ENCODE measurements at places on chromosomes 7 and 10.

DNA sequence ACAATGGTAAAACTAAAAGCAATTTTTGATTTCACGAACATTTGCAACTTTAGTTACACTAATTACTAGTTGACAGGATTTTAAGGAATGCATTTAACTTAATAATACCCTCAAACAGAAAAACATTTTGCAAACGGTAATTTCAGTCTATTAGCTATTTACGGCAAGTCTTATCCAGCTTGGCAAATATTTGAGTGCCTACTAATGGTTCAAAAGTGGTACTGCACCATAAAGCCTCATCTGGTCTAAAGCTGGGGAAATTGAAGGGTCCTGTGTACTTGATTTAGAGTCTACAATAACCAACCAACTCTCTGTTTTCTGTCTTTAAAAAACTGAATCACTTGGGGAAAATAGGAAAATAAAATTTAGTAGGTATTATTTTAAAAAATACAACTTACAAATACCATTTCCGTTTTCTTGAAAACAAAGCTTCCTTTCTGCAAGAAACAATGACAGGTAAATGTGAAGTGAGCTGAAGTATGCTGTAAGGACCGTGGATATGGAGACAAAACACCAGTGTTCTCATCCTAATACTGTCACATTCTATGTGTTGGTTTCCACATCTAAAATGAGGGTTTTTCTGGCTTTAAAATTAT is 142.3 kb downstream of the VPS50 start:
- no peak for DNase-seq

DNA sequence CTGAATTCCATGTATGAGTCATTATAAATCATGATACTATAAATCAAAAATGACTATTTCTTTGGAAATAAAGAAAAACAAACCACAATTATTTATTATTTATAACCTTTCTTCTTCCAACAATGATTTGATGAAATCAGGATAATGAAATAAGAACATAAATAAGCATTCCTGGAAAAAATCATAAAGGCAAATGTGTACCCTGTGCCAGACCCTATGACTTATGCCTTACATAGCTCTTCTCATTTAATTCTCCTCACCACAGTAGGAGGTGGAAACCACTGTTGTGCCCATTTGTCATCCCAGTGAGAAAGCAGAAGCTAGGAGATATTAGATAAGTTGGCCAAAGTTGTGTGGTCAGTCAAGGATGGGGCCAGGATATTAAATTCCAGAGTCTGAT is 255.1 kb downstream of the DOCK4 start:
- no peak for DNase-seq

- DNase-seq = no peak
These were observed 372.5 kb downstream of the SDK1 start for GRCh38 chr7:3673524-3673923.

- DNase-seq = no peak
These were observed 42.3 kb upstream of the MDFIC start for GRCh38 chr7:114879554-114879953.

DNA sequence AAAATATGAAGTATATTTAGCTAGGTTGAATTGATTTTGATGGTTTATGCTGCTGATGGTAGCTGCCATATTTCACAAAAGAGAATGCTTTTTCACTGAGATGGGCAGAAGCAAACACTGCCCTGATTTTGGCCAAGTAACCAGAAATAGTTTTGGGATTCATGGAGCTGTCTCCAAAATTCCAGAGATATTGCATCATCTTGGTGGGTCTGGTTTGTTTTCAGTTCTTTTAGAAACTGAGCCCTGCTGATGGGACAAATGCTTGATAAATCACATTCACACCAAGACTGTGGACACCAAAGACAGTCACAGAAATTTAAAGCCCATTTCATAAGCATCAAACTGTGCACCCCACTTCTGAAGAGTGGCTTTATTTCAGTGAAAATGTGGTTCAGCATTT is 140.5 kb downstream of the BICC1 start:
- DNase-seq = no peak

DNA sequence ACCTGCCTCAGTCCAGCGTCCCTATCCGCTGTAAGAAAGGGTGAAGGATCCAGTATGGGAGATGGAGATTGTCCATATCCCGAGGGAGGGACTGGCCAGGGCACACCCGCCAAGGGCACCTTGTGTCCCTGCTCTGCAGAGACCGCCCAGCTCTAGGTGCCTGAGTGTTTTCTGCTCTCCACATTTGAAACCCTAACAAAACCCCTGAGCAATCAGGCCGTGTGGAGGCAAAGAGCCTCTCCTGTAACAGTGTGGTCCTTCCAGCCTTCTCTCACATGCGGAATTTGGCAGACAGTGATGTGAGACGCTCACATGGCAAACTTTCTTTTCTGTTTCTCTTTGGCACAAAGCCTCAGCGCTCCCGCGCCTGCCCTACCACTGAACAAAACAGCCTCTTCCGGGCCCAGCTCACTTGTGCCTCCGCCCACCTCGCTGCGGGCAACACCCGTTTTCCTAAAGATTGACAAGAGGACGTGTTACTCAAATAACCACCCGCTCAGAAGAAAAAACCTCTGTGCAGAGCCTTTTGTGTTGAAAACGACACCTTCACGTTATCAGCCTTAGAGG is 514.8 kb downstream of the DNAJB6 start:
- no peak for DNase-seq

- no peak for DNase-seq
These were observed 27.9 kb upstream of the CDK14 start for GRCh38 chr7:90568213-90568612.

- peak; percentile 29 for DNase-seq
These were observed 738 bp downstream of the VPS26A start for GRCh38 chr10:69124563-69125268.

DNA sequence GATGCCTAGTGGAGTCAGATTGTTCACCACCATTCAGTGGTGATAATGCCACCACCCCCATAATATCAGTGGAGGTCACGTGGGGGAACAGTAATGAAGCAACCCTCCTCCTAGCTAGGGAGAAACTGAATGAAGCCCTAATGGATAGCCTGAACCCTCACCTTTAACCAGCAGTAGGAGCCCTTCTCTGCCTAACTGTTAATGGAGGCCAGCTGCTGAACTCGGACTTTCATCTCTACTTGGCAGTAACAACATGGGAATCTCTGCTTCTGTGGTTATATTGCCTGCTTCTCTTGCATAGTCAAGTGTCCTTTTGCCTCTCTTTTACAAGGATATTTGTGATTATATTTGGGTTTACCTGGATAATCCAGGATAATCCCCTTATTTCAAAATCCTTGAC is 1097.9 kb downstream of the REEP3 start:
- no peak for DNase-seq

- peak; percentile 24 for DNase-seq
These were observed 109.5 kb upstream of the TMEM72 start for GRCh38 chr10:44801383-44802327.

GRCh38 chr10:2948127-2948854 is 119.1 kb upstream of the PFKP start:
- no peak for DNase-seq

- DNase-seq = no peak
These were observed 2.1 kb downstream of the EPHB4 start for GRCh38 chr7:100825215-100825671.

- no peak for DNase-seq
These were observed 681.2 kb upstream of the NRP1 start for GRCh38 chr10:34015700-34016099.

- DNase-seq = no peak
These were observed 140.0 kb downstream of the ITGB8 start for GRCh38 chr7:20470726-20471125.

DNA sequence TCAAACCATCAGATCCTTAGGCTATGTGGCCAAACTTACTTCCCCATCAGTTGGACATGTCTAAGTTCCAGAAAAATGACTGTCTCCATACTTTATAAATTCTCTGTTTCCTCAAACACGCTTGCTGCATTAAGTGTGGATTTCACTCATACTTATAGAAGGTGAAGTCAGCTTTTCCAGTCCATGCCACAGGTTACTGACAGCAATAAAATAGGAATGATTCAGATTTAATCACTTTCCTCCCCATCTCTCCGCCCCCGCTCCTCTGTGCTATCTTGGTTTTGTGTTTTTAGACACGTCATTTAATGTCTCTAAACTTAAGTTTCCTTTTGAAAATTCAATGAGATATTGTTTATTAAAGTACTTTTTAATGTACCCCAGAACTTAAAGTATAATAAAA is 1098.0 kb upstream of the C7orf33 start:
- DNase-seq = no peak

DNA sequence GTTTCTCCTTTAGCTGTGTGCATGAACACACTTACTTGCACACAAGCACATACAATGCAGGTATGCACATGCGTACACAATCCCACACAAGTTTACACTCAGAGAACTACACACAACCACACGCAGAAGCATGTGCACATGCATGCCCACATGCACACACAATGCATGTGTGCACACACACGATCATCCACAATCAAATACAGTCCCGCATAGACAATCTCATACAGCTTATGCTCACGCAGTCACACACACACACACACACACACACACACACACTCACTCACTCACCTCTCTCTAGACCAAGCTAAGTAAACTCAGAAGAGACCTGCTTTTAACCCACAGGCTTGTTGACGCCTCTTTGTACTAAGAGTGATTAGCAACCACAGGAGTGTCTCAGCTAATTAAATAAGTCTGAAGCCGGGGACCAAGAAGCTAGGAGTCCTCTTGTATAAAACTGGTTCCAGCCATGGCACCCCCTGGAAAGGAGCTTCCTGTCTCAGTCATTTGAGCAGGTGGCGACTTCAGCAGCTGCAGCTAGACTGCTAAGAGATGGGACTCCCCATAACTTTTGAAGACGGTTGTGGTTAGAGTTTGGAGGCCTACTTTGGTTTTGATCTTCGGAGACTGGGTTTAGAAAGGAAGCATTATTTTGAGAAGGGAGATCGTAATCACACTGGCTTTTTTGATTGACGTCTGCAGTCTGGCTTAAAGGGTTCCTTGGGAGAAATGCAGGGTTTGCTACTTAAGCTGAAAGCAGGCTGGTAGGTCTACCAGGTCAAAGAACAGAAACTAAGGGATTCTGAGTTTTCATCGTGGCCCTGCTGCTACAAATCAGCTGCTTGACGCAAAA is 82.3 kb upstream of the ADRB1 start:
- no peak for DNase-seq

DNA sequence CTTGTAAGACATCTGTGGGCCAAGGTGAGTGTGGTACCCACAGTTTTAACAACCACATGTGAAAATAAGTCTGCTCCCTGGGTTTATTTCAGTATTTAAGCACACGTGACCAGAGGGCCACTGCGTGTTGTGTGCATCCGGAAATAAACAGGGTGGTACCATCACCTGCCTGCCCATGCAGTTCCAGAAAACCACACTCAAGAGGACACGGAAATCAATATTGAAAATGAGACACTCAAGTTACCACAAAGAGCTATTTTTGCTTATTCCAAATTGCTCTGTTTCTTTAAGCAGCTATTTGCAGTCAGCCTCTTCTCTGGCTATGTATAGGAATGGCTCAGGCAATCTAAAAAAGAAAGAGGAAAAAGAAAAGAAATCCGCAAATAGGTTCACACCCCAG is 71.8 kb upstream of the LOXL4 start:
- no peak for DNase-seq

DNA sequence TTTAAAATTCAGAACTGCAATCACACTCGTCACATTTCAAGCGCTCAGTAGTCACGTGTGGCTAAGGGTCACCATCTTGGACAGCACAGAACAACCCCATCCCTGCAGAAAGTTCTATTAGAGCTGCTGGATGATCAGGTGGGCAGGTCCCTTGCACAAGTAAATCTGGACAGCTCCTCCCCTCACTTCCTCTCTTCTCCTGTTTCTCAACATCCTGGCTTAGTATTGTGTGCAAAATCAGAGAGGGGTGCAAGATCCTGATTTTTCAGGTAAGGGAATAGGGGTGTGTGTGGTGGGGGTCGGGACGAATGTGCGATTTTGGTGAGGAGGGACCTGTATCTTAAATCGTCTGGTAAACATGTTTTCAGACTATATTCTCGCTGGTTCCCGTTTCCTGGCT is at the start of gene GIMAP4:
Gene GIMAP4, plus strand, starts transcription at position 222 of the 400 bp plus-strand sequence. CDS start 2,512 bp downstream, outside the sequence.
- no peak for DNase-seq

GRCh38 chr7:136997735-136998134 is 129.3 kb downstream of the CHRM2 start:
- DNase-seq = no peak

DNA sequence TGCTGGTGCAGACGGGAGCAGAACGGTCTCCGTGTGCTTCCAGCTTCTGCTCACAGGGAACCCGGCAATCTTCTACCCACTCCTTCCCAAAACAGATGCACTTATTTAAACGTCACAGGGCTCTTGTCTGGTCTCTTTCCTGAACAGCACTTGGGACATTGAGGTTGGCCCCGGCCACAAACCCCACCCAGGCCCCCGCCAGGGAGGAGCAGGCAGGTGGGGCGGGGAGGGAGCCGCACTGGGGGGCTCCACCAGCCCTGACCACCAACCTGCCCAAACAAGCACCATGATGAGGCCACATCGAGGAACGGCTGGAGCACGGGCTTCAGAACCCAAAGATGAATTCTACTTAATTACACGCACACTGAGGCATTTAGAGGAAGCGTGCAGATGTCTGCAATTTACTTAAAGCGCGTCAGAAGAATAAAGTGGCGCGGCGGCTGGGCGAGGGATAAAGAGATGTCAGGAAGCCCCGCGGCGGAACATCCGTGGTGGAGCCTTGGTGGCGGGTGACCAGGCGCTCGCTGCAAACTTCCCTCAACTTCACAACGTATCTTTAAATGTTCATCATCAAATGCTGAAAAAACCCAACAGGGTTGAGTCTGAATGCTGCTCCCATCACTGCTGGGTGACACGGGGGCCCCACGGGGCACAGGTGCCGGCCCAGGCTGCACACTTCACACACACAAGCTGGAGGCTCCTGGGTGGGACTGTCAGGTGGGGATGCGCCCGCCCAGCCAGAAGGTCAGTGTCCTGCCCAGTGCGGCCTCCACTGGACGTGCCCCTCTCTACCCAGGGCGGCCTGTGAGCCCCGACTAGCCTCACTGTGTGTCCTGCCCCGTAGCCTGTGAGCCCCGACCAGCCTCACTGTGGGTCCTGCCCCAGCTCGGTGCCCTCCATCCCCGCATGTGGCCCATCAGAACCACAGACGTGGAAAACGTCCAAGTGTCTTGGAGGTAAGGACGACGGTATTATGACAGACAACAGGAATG is 279.2 kb downstream of the MAD1L1 start:
- DNase-seq = no peak

DNA sequence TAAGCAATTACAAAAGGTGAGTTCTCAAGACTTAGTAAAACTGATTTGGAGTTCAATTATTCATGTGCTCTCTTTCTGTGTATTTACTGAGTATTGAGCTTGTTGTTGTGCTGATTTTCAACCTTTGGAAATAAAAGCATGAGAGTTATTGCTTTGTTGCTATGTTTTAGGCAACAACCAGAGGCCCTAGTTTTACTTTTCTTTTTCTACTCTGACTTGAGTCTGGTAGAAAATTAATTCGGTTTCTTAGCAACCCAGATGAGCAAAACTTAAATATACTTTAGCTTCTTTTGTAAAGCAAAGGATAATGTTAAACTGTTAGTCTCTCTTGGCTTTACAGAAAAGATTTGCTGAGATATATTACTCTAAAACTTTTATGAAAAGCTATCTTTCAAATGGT is 66.4 kb upstream of the SCIN start:
- DNase-seq = no peak

DNA sequence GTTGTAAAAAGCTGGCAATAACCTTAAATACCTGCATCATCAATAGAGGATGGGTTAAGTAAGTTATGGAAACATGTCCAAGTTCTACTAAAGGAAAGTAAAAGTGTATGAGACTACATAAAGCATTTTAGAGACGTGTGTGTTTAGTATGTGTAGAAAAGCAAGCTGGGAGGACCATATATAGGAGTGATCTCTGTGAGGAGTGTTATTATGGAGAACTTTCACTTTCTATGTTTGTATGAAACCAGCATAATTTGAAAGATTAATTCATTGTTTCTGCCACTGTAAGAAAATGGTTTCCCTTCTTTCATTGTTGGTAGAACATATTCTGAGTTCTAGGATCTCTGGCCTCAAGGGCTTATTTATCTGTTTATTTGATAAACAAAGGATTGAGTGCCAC is 19.2 kb upstream of the PDLIM1 start:
- no peak for DNase-seq

Data from HS-5 (cell line).